ENCODE measurements at places on chromosomes 3 and 15.

DNA sequence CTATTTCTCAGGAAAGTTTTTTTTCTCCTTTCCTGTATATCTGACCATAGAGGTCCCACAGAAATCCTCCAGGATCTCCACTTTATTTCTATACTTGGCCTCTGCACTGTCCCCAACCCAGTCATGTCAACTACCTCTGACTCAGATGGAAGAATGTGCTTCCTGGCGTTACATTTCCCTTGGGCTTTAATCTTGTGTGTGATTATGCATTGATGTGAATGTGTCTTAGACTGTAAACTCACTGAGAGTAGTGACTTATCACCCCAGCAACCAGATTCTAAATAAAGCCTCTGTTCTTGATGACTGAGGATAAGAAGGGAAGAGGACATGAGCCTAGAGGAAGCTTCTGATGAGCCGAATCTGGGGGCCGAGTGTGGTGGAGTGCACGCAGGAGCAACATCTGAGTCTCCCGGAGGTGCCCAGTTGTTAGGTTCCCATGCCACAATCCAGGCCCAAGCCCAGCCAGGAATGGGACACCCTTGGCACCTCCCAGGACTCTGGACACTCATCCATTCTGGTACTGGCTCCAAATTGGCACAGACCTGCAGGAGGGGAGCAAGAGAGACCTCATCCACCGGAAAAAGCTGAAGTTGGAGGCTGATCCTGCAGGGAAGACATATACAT, 32.1 kb upstream of the HEG1 start:
- no peak for DNase-seq

DNA sequence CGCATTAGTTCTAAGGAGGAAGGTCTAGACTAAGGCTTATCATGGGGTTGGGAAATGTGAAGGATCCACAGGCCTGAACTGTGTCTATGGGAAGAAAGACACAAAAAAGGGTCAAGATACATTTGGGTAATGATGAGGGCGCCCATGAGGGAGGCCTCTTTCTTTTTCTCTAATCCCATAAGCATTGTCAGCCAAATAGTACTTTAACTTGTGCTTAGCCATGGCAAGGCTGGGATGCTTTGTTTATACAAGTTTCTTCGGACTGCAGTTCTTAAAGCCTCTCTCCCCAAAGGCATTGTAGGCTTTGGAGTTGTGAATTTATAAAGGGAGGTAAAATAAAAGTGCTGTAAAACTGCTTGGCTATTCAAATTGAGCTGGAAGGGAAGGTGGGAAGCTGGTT, 23.4 kb downstream of the ARMC8 start:
- no peak for DNase-seq

- DNase-seq: peak; percentile 27
These were observed 542.6 kb downstream of the ZBBX start for GRCh38 chr3:166837535-166837934.

DNA sequence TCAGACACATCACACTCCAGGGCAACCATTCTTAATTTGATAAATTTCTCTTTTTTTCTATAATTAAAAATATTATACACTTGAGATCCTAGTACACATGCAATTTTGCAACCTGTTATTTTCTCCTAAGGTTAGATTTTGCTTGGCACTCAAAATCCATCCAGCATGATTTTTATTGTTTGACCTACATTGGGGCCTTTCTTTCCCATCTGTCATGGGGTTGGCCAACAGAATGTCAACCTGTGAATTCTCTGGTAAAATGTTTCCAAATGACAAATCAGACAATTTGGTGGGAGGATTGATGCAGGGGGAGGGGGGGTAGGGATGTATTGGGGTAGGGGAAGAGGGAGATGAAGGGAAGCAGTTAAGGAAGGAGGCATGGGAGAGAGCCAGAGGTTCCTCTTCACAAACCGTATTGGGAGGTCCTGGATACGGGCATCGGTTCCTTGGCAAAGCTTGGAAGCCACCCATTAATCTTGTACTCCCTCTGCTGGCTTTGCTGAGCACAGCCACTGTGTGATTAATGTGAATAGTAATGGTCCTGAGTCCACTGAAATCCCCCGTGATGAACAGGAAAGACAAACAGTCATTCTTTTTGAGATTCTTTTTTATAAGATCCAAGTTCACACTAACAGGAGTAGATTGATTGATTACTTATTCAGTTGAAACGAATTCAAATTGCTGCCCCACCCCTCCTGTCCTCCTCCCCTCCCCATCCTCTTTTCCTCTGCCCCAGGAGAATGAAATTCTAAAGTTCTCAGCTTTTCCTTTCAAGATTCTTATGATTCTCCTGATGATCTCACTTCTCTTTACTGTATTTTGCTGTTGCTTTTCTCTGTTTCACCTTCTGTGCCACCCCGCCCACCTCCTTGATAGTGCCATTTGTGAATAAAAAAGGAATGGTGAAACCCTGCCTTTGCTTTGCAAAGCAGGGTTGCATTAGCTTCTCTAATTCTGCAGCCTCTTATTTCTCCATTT, 82.2 kb upstream of the SLC25A26 start:
- DNase-seq: peak; percentile 57

DNA sequence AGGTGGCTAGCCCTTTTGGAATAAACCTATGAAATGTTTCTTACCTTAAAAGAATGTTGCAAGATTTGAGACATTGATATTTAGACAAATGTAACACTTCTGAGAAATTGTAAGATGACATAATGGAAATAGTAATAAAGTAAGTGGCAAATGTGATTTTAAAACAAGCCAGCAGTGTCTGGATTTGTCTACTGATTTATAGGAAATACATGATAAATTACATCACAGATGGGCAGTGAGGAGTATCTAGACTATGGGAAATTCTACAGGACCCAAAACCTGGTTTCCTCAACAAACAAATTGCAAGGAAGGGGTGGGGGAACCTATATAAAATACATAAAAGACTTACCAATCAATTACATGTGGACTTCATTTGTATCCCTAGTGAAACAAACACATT, 37.1 kb downstream of the NANOGP8 start:
- no peak for DNase-seq

GRCh38 chr3:173552526-173552925, 155.0 kb downstream of the NLGN1 start:
- DNase-seq: no peak

DNA sequence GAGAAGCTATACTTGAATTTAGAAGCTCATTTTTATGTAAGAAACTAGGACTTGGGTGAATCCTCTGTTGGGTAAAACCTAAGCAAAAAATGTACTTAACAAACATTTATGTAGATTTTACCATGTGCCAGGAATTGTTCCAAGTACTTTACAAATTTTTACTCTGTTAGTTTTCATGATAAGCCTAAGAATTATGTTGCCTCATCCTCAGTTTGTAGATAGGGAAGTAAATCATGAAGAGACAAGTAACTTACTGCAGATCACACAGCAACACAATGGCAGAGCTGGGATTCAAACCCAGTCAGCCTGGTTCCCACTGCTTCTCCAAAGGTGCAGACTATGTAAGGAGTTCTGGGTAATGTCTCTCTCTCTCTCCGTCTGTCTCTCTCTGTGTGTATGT, 169.9 kb downstream of the DIPK2A start:
- DNase-seq: no peak

- DNase-seq: no peak
These were observed 12.5 kb downstream of the DPH6 start for GRCh38 chr15:35533130-35534110.

DNA sequence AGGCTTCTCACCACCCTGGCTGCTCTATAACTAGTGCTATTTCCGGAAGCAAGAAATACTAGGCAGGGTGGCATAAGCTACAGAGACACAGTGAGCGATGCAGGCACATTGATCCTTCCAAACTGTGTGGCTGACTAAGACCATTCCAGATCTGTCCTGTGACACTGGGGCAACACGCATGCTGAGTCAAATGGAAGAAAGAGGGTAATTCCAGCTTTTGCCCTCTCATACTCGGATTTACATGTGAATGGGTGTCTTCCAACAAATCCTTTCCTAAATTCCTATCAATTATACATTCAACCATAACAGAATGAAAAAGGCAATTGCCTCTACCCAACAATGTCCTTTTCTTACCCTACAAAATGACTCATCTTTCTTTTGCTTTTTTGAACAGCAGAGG, 5.1 kb downstream of the FSIP1 start:
- DNase-seq: no peak

- DNase-seq: no peak
These were observed 10.8 kb upstream of the TSEN2 start for GRCh38 chr3:12473511-12473910.
